ENCODE measurements at places on chromosomes 5 and 9.

DNA sequence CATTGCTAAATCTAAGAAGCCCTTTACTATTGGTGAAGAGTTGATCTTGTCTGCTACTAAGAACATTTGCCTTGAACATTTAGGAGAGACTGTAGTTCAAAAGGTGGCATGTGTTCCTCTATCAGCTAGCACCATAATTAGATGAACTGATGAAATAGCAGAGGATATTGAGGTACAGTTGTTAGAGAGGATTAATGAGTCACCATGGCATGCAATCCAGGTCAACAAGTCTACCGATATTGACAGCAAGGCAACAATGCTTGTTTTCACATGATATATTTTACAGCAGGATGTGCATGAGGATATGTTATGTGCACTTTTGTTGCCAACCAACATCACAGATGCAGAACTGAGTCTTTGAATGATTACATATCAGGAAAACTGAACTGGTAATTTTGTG, 134.3 kb upstream of the CDH9 start:
- no peak for DNase-seq

- no peak for DNase-seq
Observed at GRCh38 chr9:13942695-13943094, 371.2 kb downstream of the NFIB start.

DNA sequence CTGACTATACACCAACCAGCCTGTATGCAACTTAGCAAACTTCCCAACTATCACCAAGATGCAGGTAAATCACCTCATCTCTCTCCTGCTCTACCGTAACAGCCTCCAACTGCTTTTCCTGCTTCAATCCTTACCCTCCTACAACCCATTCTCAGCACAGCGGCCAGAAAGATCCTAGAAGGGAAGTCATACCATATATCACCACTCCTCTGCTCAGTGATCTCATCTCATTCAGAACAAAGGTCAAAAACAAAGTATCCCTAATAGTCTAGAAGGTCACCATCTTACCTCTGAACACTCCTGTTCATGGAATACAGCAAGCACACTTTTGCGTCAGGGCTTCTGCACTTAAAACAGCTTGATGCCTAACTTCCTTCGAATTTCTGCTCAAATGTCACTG, 62.2 kb upstream of the RNF38 start:
- no peak for DNase-seq

GRCh38 chr5:124444147-124444775, 302.2 kb downstream of the ZNF608 start:
- DNase-seq, result no peak

DNA sequence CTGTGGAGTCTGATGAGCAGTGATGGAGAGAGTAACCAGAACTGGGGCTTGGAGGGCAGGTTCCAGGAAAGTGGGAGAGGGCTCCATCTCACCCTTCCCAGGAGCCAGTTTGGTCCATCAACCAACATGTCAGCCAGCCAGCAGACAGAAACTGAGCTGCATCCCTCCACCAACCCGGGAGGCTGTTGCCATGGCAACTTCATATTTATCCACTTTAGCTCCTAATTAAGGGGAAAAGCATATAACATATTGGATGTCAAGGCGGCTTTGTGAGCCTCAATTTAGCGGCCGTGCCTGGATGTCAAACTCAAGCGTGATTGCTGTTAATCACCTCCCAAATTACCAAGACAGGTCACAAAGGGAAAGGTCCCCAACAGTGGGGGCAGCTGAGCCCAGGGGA, 81.5 kb upstream of the ARAP3 start:
- peak; percentile 23 for DNase-seq

GRCh38 chr5:134275822-134276221, 49.9 kb upstream of the PPP2CA start:
- no peak for DNase-seq

- DNase-seq, result no peak
Observed at GRCh38 chr5:35317586-35317985, 87.3 kb upstream of the PRLR start.

DNA sequence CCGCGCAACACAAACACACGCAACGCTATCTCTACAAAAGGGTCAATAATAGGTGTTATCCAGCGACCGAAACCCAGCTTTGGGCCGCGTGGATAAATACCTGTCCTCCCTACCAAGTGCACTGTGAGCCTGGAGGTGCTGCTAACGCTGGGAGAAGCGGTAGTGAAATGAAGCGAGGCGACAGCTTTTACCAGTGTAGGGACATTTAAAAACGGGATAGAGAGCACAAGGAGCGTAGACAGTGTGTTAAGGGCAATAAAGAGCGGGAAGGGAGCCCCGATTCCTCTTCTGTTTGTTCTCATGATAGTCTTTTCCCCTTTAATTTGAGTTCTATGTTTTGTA, 421 bp upstream of the DEPDC1B start:
- peak; percentile 32 for DNase-seq

DNA sequence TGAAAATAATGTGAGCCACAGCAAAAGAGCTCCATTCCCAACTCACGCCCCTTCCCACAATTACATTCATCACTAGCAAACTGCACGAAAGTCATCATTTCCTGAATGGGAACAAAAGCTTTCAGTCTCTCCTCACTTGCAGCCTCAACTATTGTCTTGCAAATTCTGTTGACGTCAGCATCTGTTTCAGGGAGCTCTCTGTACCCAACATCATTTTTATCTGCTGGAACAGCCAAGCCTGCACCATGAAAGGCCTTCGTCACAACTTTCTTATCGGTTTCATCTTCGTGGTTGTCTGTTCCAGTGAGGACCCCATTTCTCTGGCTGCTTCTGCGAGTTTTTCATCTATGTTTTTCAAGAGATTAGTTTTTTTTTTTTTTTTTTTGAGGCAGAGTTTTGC, 14.3 kb upstream of the RNF130 start:
- no peak for DNase-seq

GRCh38 chr9:17824191-17824590, 245.3 kb downstream of the SH3GL2 start:
- peak; percentile 35 for DNase-seq

GRCh38 chr5:131610198-131611063, 24.6 kb downstream of the RAPGEF6 start:
- no peak for DNase-seq

DNA sequence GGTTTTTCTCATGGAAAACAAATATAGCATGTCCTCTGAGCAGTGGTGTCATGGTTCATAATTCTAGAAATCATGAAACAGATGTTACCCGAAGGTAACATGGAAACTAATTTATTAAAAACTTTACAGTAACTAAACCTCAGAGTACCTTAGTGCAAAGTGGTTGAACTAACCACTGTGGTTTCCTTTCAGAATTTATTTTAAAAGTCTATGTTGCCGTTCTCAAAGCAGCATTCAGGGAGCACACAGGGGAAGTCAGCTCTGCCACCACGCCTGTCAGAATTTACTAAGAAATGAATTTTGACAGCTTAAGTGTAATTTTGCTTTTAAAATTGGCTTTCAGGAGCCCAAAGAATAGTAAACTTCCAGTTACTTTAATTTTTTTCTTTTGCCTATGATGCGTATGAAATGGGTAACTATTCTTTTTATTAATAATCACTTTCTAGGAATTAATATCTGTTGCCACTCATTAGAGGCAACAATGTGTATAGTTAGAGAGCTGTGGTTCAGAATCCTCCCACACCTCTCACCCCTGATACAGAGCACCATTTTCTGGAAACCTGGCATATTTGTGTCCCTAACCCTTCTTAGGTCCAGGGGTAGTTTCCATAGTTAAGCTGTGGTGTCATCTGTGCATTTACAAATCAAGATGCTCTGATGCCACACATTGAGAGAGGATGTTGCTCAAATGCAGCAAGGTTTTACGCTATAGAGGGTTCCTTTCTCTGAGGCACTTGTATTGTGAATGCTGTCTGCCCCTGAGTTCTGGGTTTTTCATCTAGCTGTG, 202.6 kb downstream of the ZSWIM6 start:
- DNase-seq, result no peak

DNA sequence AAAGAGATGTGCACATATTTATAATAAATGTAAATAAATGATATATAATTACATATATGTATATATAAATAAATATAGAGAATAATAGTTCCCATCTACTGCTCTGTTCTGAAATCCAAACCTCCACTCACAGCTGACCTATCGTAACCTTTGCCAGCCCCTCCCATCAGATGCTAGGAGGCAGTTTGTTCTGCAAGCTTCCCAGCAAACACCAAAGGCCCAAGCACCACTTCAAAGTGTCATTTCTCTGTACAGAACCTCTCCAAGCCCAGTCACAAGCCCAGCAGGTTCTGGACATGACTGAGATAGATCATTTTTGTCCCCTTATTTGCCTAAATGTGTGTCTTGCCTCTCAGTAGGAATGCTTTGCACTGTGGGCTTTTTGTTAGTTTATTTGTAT, 62.4 kb downstream of the MFAP3 start:
- DNase-seq, result no peak

All from NCI-H1694 treated with DMSO at 0.1 percent for 48 hours (cell line).